ENCODE measurements at places on chromosomes 13 and 19.

DNA sequence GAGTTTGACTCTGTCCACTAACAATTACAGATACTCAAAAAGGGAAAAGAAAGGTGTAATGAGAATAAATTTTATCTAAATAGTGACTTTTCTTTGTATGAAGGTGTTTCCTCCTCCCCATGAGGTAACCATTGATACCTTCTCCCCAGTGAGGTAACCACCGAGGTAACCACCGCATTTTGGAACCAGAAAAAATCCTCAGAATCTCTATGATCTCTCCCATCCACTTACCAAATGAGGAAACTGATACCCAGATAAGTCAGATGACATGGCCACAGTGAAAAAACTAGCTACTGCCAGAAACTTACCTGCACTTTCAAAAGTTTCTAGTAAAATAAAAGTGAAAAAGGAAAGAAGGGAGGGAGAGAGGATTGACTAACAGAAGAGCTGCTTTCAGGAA is 124.0 kb upstream of the FNDC3A start:
- no peak for DNase-seq

DNA sequence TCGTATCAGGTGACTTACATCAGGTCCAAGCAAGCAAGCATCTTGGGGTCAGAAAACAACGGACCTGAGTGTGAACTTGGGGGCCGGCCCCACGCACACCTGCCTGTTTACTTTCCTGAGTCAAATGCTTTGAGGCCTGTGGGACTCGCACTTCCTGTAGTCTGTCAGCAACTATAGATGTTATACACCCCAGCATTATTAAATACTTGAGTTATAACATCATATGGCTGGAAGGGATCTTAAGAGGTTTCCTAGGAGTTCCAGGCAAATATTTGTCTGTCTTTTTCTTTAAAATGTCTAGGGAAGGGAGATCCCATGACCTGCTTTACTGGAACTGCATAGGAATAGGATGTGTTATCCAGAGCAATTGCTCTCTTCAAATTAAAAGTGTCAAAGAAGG is 280.6 kb downstream of the SHISA2 start:
- no peak for DNase-seq

- no peak for DNase-seq
Measured at GRCh38 chr19:16801600-16802013, 27.6 kb upstream of the SIN3B start.

DNA sequence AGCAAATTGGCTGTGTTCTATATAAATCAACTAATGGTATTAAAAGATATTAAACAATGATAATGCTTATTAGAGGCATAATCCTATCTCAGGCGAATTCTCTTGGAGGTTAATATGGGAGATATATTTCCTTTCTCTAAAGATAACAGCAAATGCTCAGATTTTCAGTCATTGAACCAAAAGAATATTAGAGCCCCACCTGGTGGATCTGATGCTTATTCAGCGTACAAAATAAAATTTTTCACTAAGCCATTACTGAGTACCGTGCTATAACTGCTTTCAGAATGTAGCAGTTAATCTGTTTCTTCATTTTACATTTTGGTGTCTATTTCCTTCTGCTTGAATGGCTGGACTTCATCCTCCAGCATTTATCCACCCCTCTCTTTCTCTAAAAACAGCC is 143.3 kb upstream of the IPO5 start:
- no peak for DNase-seq

DNA sequence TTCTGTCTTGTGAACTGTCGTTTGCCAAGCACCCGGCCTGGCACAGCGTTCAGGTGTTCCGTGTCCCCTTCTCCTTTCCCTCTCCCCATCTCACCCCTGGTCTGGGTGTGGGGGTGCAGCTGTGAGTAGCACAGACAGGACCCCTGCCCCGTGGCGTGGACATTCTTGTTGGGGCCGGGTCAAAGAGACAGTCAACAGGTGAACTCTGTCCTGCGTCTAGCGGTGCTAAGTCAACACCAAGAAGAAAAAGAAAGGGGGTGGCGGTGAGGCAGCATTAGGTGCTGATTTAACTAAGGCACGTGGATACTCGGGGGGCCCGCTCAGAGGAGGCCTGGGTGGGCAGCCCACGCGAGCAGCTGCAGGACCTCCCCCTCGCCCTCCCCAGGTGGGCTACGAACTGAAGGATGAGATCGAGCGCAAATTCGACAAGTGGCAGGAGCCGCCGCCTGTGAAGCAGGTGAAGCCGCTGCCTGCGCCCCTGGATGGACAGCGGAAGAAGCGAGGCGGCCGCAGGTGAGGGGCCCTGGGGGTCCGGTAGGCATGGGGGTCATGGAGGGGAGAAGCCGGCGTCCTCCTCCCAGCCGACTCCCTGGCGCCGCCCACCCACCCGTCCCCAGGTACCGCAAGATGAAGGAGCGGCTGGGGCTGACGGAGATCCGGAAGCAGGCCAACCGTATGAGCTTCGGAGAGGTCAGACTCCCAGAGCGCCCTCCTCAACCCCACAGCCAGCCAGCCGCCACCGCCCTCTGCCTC is 9.7 kb upstream of the CNOT3 start:
- DNase-seq = no peak

DNA sequence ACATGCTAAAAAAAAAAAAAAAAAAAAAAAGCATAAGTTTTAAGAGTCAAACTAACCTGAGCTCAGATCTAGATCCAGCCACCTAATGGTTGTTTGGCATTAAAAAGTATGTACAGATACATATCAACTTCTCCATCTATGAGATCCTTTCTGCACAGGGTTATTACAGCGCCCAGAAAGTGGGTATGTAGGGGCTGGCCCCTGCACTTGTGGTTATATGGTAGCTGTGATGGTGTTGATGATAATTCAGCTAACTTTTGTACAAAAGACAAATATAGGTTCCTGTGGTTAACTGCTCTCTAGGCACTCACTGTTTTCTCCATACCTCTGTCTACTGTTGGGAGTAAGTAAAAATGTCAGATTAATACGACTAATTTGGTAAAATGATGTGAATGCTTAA is 81.7 kb downstream of the TNFRSF19 start:
- no peak for DNase-seq

DNA sequence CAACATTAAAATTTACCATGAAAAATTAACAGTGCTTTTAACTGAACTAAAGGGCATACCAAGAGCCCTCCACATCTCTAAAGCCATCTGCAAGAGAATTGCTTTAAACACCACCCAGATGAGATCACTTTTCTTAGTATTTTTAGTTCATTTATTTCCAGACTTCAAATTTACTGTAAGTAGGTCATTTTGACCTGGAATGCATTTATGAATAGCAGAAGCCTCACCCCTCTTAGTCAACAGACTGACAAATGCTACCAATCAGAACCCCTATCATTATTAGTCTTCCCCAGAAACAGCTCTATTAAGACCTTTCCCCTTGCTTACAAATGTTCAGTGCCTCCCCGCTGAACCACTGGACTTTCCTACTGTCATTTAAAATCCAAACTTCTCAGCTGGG is 27.3 kb downstream of the RUBCNL start:
- DNase-seq = no peak

GRCh38 chr13:24040835-24041234 is 119.7 kb upstream of the SPATA13 start:
- no peak for DNase-seq

DNA sequence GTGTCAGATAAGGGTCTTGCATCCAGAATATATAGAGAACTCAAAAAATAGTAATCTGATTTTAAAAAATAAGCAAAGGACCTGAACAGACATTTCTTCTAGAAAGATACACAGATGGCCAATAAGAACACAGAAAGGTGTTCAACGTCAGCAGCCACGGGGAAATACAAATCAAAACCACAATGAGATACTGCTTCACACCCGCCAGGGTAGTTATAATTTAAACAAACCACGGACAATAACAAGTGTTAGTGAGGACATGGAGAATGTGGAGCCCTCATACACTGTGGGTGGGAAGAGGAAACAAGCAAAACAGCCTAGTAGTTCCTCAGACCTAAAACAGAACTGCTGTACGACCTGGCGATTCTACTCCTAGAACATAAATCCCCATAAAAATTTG is 26.7 kb upstream of the NAPA start:
- DNase-seq = no peak

GRCh38 chr13:100040196-100040595 is 48.7 kb upstream of the PCCA start:
- DNase-seq = no peak

DNA sequence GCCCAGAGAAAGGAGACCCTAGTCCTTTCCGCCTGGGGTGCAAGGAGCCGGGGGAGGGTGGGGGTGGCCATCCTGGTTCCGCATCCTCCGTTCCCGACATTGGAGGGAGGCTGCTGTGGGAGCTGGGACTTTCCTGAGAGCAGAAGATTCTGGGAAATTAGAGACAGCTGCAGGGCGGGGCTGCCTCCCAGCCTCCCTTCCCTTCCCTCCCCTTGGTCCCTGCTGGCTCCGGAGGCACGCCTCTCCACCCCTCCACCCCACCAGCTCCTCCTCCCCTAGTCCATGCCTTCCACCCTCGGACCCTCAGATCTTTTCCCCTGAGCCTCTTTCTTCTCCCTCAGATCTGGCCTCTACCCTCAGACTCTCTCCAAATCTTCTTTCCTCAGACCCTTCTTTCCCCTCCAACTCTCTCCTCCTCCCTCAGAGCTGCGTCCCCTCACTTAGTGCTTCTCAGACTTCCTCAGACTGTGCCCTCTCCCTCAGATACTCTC is 3.1 kb upstream of the BCL3 start:
- no peak for DNase-seq

- DNase-seq = no peak
Measured at GRCh38 chr19:12260861-12261260, 33.8 kb downstream of the ZNF44 start.

DNA sequence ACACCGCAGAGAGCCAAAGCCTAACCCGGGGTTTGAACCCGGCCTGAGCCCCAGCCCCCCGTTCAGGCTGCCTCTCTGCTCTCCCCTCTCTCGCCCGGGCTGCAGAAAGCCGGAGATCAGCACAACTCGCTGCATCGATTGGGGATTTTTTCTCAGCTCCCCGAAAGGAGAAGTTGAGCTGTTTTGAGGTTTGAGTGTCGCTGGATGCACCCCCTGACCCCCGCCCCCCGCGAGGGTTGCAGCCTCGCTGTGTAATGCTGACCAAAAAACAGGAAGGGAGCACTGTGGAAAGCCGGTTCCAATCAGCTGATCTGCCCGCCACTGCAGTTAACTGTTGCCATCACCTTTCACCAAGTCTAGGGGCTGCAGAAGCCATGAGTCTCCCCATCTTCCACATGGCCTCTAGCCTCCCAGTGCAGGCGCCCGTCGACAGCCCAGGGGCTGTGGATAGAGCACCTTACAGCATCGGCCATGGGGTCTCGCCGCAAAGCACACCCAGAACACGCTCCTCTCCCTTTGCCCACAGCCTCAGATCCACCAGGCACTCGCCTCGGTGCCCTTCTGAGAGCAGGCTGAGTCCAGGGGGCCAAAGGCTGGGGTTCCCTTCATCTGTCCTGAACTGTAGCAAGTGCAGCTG is 34.5 kb downstream of the MYO9B start:
- DNase-seq = no peak

DNA sequence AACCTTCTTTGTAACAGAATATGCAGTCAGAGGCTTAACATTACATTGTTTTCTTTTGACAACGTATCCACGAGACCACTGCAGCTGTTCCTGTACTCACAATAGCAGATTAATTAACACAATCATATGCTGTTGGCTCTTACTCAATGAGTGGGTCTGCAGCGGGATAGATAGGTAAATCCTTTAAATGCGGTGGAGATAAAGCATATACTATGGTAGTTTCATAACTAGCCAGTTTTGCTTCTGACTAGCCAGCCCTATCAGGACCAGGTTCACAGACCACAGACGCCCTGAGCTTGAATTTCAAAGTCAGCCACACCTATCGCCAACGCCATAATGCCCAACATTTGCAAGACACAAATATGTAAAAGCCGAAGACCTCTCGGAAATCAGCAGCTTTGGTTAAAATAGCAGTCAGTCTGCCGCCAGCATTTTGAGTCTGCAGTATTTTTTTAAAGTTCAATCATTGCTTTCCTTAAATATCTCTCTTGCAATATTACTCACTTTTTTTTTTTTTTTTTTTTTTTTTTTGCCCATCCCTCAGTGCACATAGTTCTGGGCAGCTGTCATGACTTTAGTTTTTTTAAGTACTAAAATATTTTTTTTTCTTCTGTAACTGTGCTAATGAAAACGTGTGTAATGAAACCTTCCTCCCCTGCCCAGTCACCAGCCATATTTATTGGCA is 120.5 kb downstream of the ZNF536 start:
- no peak for DNase-seq

- DNase-seq = no peak
Measured at GRCh38 chr13:22647156-22647850, 533.5 kb upstream of the SGCG start.

GRCh38 chr13:61779456-61779855 is 363.8 kb upstream of the PCDH20 start:
- no peak for DNase-seq

GRCh38 chr13:77213644-77214043 is 113.2 kb downstream of the MYCBP2 start:
- DNase-seq = no peak

DNA sequence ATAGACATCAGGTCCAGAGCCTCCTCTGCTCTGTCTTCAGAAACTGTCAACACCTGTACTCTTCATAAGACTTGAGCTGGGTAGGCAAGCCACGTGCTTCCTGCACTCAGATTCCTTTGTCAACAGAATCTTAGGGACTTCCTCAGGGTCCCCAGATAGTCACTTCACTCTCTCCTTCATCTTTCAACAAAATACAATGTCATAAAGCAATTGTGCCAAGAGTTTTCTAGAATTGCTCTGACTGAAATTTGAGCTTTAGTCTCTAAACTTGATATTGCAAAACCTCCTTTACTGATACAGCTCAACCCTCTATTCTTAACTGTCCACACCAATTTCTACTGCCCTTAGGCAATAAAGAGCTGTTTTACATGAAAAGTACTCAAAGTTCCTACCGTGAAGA is 179.9 kb downstream of the IRS2 start:
- no peak for DNase-seq

- DNase-seq = no peak
Measured at GRCh38 chr19:14471436-14472187, 3.5 kb downstream of the PTGER1 start.

DNA sequence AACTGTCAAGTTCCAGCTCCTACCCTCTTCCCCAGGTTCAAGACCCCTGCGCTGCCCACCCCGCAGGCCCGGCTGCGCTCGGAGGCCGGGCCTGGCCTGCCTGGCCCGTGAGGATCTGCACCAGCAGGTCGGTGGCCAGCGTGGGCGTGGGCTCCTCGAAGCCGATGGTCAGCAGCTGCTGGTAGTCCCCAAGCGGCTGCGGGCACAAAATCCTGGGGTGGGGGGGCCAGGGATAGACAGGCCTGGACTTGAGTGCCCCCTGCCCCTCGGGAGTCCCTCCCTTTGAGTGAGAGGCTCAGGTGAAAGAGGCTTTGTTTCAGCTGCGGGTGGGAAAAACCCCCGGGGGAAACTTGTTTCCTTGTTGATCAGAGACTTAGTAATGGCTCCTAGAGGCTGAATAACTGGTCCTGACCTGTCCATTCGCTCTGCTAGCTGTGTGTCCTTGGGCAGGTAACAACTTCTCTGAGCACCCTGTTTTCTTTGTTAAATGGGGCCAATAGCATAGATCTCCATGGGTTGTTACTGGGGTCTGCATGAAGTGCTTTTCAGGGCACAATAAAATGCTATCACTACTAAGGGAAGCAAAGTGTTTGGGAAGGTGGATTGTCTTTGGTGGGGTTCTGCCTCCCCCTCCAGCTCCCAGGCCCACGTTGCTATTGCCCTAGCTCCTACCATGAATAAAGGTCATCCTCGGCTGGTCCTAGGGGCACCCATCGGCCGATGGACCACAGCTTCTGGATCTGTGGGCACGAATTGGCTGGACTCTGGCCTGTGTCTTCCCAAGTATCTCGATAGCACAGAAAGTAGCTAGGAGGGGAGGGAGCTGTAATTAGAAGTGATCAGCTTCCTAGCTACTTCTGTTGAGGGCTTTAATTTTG is 3.5 kb downstream of the C19orf67 start:
- DNase-seq = no peak
